ENCODE measurements at places on chromosomes 12 and 14.
A peak's percentile ranks its signal among the peaks of the same experiment; 100 is the strongest.

DNA sequence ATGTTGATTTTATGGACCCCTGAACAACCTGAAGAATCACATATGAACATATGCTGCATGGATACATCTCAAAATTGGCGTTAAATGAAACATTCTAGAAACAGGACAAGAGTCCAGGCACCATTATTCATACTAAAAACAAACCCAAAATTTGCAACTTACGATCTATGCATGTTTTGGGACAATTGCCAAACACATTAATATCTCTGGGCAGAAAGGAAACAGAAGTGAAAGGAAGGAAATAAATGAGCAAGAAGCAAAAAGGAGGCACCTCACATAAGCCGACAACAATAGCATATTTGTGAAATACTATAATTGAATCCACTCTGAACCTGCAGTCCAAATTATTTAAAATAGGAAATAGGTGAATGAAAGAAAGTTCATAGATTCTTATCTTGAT, 1505.3 kb downstream of the AACS start:
- DNase-seq, result no peak

DNA sequence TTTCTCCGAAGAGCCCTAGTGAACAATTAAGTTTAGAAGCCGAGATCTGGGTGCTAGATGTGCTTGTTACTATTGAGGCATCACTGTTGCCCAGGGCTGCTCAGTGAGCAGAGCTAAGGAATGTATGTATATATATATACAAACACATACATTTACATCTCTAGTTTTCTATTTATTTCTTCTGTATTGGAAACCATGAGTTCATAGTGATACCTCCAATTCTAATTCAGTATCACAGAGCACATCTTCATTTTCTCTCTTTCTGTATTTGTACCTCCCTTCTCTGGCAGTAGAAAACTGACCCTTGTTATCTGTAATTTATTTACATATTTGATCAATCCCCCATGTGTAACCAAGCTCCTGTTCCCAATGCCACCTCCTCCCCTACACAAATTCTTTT, 40.7 kb upstream of the FUT8 start:
- DNase-seq, result no peak

GRCh38 chr12:52670961-52671360, 9.2 kb downstream of the KRT1 start:
- DNase-seq, result no peak

DNA sequence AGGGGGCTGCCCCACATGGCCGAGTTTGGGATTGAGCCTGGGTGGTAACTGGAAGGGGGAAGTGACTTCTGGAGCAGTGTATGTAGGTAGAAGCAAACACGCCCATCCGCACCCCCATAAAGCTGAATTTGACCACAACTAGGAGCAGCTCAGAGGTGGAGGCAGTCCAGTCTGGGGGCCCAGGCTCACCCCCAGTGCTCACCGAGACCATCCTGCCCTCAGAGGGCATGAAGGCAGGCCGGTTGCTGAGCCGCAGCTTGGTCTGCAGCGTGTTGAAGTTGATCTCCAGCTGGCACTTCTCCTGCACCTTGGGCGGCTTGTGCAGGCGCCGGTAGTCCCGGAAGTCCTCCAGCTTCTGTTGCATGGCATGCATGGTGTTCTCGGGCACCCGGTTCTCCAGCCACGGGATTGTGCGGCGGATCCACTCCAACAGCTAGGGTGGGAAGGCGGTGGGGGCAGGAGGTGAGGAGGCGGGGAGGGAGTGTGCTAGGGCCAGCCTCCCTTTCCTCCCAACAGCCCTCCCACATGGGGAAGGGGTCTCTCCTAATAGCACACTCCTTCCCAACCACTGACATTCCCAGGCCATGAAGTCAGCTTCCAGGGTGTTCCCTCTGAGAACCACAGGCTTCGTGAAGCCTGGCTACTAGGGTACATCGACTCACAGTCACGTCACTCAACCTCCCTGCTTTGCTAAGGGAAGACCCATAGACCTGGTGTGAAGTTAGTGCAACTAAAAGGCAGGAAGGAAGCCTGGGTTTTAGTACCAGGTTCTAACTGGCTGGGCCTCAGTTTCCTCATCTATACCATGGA, 87.0 kb downstream of the ACTN1 start:
- DNase-seq, result no peak

- DNase-seq, result no peak
These were observed 541.9 kb upstream of the SEL1L start for GRCh38 chr14:82075566-82075965.

- DNase-seq, result peak; percentile 24
These were observed 1.8 kb downstream of the AHNAK2 start for GRCh38 chr14:104976198-104977007.

DNA sequence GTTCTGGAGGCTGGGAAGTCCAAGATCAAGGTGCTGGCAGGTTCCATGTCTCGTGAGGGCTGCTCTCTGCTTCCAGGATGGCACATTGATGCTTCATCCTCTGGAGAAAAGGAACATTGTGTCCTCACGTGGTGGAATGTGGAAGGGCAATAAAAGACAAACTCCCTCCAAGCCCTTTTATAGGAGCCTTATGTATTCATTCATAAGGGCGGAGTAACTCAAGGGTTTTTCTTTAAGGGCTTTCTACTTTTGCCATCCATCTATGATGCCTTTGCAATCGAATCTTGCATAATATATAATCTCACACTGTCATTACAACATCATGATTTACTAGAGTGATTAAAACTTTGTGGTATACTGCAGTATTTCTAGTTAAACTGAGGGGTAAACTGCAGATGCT, 132.7 kb upstream of the DDHD1 start:
- no peak for DNase-seq

- DNase-seq, result no peak
These were observed 117.5 kb downstream of the DYRK2 start for GRCh38 chr12:67765776-67766766.

DNA sequence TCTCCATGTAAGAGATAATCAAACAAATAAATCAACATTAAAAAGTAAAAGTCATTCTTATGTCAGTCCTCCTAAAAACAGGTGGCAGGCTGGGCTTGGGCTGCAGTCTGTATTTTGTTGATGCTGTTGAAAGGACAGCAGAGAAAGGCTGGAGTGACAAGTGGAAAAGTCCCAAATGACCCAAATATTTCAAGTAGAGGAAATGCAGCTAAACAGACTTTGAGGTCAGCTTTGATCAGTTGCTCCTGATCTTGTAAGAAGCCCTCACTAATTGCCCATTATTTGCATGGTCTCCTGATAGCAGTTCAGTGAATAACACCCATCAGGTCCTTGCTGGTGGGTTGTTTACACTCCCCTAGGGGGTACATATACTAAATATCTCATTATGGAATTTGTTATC, 24.9 kb downstream of the TBX3 start:
- no peak for DNase-seq

GRCh38 chr14:100557658-100558057, 29.6 kb downstream of the BEGAIN start:
- DNase-seq, result no peak

GRCh38 chr12:106743270-106743988, 31.1 kb upstream of the RIC8B start:
- no peak for DNase-seq

GRCh38 chr12:77049767-77050353, 15.5 kb downstream of the E2F7 start:
- DNase-seq, result peak; percentile 64

GRCh38 chr12:62772416-62772955, 162.5 kb downstream of the PPM1H start:
- DNase-seq, result no peak

- no peak for DNase-seq
These were observed 51.2 kb downstream of the TESPA1 start for GRCh38 chr12:54933376-54933775.

DNA sequence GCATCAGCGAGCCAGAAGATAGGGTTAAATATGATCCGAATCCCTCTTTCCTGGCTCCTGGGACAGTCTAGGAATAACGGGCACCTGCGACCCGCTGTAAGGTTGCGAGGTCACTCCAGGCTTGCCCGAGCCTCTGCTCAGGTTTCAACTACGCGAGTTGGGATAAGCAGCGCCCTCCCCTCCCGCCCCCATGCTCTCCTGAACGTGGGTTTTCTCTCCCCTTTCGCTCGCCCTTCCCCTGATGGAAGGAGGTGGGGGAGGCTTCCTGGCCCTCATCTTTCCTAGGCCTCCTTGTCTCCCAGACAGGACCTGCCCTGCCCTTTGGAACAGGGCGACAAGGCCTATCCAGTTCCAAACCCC, 753 bp upstream of the ATP5MC2 start:
- DNase-seq, result no peak

DNA sequence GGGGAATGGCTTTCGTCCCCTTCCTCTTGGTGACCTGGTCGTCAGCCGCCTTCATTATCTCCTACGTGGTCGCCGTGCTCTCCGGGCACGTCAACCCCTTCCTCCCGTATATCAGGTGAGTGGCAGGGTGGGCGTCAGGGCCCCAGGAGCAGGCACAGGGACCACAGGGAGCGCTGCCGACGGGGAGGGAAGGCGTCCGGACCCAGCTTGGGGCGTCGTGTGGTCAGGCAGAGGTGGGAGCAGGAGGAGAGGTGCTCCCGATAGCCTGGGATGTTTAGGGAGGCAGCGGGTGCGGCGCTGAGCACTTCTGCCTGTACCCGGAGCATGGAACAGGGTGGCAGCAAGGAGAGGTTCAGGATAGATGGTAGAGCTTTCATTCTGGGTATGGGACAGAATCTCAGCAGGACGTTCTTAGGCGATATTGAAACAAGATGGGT, 444 bp downstream of the DRAM1 start:
- no peak for DNase-seq

GRCh38 chr12:76455582-76456345, 103.8 kb downstream of the OSBPL8 start:
- DNase-seq, result peak; percentile 47

DNA sequence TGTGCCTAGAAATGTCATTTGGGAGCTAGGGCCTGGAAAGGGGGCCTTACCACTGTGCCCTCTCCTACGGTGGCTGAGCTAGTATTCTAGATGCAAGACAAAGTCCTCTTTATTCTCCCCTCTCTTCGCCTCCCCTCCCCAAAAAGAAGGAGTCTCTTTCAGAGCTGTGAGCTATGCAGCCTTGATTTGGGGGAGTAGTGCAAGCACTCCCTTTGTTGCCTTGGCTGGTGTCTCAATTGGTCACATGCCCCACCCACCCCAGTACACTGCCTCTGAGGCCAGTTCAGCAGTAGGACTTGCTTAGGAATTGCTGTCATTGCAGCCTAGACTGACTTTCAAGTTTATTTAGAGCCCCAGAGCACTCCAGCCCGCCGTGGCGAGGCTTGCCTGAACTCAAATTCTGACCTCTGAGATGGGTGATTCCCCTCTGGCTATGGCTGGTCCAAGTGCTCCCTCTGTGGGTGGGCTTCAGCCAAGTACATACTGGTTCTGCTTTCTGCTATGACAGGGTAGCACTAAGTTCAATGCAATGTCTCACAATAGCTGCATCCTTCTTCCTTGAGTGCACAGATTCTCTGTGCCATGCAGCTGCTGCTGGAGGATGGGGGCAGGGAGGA, 37.0 kb upstream of the FBXO33 start:
- peak; percentile 51 for DNase-seq

DNA sequence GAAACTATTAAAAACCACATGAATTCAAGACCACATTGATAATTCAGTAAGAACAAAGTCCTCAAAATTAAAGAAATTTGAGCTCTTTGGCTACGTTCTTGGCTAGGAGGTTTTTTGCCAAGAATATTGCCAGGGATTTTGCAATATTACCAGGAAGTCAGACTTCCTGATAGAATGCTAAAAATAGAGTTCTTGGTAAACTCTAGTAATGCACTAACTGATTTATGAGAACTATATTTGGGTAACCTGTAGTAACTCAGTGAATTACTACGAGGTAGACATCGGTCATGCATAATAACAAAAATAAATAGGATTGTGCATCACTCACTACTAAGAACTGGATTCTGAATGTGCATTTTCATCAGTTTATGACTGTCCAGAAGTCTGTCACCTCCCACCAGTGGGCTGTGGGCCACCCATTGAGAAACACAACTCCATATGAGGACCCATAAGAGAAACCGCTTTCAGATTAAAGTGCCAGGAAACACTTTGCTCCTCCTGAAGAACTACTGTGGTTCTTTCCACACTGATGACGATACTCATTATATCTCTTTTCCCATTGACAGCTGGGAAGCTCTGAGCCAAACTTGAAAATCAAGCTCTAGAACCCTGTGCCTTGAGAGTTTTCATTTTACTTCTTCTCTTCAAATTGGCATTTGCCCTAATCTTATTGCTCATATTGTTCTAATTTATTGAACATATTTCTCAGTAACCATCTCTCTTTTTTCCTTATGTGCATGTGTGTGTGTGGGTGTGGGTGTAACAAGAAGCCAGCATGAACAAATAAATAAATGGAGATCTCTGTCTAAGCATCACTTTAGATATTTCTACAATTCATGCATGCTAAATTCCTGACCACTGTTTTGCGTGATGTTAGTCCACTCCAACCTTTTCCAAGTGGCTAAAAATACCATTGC, 116.6 kb downstream of the BCL11B start:
- no peak for DNase-seq

DNA sequence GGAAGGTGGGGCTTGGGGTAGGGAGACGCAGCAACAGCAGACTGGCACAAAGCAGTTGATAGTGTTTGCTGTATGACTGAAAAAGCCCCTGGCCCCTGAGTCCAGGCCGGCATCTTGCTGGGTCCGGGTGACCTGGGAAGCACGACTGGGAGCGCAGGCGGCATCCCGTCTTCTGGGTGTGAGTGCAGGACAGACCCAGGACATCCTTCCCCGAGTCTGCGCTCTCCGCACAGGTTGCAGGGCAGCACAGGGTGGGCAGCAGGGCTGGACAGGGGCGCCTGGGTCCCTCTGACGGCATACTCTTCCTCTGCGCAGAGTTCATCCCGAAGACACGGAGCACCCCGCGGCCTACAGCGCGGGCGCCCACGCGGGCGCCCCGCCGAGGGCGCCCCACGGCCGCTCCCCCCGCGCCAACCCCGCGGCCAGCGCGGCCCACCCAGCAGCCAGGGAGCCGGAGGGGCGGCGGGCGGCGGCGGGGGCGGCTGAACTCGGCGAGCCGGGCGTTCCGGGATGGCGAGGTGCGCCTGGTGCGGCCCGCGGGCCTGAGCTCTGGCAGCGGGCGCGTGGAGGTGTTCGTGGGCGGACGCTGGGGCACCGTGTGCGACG, 9.2 kb upstream of the CYP46A1 start:
- DNase-seq, result no peak

DNA sequence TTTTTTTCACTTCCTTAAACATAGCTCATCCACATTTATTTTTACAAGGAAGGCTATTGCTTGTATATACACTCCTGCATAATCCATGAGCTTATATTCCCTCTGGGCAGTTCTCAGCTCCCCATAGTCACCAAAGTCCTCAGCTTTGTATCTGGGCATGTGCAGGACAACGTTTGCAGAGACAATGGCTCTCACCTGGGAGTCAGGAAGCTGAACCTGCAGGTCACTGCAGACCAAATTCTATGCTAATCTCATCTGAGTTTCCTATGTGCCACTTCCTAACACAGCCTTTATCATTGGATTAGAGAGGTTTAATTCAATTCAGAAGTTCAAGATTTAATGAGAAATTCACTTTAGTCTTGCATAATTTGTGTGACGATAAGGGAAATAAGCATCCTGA, 131.5 kb downstream of the KCNK10 start:
- DNase-seq, result no peak

- DNase-seq, result no peak
These were observed 23.4 kb downstream of the CACNA1C start for GRCh38 chr12:2076196-2076570.

- no peak for DNase-seq
These were observed 158.2 kb downstream of the SLC38A4 start for GRCh38 chr12:46667551-46667950.

Measured in GM12864 (cell line).